Fibroblast of skin of abdomen (primary cell): ENCODE measurements at places on chromosomes 7 and 10.
A peak's percentile ranks its signal among the peaks of the same experiment; 100 is the strongest.

- no peak for DNase-seq
Observed at GRCh38 chr7:55020466-55020871, 1.7 kb downstream of the EGFR start.

GRCh38 chr7:67990003-67990402 is 993.4 kb downstream of the TYW1 start:
- DNase-seq = no peak

GRCh38 chr7:73569042-73569608 is 9.3 kb downstream of the TBL2 start:
- no peak for DNase-seq

DNA sequence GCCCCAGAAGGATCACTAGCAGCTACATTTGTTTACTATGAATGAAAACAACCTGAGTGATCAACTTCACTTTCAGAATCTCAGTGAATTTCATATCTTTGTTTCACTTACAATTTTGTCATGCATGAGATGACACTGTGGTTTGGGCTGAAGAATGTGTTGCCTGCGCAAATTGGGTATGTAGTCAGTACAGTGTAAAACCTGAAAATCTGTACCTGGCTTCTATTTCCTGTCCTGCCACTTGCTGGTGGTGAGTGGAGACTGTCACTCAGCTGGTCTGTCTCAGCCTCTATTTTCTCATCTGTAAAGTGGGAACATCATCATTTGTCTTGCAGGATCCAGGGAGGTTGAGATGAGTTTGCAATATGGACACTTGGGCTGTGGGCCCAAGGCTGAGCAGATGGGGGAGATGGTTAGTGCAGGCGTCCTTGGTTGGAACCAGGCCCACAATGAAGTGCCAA is 118.0 kb downstream of the WDFY4 start:
- DNase-seq = no peak

DNA sequence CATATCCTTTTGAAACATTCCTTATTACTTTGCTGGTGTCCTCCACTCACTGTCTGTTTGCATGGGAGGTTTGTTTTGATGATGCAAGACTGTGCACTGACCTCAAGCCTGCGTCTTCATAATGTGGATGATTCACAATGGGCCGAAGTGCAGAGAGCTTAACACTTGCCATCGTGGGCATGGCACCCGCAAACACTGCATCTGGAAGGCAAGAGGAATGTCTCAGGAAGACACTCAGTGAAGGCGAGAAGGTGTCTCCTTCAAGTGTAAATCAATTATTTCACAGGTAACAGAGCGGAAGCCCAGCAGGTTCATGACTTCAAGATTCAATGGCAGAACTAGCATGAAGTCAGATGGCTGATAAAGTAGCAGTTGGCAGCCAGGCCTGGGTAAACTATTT is 98.1 kb downstream of the DPY19L1 start:
- peak; percentile 48 for DNase-seq

DNA sequence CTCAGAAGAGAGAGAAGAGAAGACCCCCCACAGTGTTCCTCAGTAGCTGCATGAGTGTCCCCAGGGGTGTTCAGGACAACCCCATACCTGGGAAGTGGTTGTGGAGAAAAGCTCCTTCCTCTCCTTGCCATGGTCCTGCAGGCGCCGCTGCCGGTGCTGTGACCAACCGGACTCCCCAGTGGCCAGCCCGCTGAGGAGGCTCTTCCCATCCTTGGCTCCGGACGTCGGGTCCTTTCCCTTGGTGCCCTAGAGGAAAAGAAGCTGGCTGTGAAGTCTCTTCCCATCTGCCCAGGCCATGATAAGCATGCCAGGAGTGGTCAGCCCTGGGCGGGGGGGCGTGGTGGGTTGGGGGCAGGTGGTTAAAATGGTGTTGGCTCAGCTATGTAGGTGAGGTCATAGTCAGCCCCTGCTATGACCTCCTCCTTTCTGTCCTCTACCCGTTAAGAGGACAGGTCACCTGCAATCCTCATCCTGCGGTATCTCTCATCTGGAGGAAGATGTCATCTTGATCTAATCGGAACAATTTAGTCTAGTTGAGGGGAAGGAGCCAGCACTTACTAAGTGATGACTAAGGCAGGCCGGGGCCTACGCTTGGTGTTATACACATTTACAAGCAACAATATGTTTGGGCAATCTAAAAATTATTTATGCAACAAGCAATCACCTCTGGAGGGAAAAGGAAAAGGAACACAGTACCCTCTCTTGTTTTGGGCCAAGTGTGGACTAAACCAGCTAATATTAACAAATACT is 13.2 kb downstream of the WDR91 start:
- DNase-seq = no peak

DNA sequence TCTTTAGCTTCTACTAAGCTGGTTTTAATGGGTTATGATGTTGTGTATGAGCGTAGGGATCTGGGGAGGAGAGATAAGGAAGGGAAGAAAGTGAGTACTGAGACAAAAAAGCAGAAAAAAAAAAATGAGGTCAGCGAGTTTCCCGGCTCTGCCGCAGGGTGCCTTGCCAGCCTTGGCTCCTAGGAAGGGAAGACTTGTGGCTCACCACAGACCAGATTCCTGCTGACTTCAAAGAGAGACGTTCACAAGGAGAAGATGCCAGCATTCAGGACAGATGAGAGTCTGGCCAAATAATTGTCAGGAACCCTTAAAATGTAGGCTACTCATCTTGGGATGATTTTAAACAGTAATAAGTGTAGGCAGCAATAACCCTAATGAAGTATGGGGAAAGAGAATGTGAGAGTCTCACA is 11.4 kb upstream of the FAS start:
- DNase-seq = peak; percentile 91

- DNase-seq = no peak
Observed at GRCh38 chr7:26976840-26977239, 112.5 kb upstream of the SKAP2 start.

DNA sequence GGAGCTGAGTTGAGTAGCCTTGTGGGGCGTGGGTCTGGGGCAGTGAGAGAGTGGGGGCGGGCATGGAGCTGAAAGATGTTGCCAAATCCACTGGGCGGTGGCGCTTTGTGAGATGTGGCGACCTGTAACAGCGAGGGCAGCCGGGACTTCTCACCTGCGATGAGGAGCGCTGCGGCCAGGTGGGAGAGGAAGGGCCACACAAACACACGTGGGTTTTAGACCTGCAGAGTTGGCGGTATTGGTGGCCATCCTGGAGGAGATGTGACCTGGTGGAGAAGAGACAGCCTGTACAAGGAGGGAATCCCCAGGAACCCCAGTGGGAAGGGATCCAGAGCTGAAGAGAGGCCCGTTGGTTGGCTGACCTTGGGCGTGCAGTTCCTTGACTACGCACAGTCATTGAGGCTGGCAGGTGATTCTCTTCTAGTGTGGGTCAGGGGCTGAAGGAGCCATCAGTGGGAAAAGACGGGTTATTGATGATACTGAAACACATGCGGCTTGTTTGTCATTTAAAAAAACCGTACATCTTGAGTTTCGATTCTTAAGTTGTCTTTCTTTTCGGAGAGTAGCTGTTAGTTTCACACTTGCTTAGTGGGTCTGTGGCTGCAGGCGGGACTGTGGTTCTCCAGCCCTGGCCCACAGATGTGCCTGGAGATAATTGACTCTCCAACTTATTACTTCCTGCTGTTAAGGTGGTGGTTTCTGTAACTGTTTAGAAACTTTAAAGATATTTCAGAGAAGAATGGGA is 2.4 kb downstream of the CHST12 start:
- DNase-seq = no peak

DNA sequence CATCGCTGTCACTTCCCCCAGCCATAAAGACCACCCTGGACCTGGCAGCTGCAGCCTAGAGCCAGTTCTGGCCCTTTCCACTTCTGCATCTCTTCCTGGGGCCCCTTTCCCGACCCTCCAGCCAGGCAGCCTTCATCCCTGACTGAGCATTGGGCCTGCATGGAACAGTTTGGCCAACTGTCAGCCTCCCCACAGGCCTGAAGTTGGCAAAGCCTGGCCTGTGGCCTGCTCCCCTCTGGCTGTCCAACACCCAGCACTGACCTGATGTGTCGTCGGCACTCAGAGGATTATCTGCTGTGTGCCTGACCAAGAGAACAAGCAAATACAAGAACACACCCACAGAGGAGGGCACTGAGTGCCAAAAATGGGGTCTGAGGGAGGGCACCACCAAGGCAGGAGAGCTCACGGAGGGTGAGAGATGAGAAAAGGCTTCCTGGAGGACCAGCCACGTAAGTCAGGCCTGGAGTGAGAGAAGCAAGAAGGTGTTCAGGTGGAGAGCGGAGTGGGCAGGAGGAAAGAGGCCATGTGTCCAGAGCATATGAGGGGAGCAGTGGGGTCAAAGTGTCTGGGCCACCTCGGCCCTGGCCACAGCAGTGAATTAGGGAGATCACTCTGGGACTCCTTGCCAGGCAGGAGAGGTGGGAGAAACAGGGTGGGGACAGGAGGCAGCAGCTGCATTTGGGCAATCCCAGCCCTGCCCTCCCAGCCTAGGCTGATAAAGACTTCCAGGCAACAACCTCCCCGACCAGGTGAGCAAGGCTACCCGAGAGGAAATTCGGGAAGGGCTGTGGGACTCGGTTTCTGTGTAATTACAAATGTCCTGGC is 4.5 kb downstream of the GPRIN2 start:
- DNase-seq = no peak

DNA sequence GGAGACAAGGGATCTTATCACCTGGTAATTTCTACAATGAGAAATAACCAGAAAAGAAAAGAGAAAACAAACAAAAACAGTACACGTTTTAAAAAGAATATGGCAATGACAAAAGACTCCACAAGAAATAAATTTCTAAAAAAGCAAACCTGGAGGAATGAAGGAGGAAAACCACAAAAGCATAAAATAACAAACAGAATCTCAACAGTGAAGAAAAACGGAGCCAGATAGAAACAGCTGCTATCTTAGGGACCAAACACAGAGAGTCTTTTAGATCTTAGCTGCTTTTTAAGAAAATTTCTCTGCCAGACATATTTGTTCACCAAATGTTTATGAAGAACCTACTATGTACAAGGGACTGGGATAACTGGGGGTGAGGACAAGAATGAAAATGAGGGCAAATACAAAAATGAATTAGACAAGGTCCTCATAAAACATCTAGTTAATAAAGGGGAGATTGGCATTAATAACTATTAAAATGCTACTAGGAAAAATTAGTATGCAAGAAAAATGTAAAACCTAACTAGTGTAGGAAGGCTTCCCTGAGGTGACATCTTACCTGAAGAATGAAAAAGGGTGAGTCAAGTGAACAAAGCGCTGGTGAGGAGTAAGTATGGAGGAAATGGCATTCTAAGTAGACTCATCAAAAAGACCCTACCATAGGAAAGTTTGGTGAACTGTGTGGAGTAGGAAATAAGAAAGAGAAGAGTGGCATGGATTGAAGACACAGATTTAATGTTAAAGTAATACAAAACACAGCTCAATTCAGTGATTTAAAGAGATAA is 34.3 kb downstream of the WASL start:
- DNase-seq = no peak

- peak; percentile 35 for DNase-seq
Observed at GRCh38 chr10:14084875-14085274, 245.8 kb downstream of the FRMD4A start.

DNA sequence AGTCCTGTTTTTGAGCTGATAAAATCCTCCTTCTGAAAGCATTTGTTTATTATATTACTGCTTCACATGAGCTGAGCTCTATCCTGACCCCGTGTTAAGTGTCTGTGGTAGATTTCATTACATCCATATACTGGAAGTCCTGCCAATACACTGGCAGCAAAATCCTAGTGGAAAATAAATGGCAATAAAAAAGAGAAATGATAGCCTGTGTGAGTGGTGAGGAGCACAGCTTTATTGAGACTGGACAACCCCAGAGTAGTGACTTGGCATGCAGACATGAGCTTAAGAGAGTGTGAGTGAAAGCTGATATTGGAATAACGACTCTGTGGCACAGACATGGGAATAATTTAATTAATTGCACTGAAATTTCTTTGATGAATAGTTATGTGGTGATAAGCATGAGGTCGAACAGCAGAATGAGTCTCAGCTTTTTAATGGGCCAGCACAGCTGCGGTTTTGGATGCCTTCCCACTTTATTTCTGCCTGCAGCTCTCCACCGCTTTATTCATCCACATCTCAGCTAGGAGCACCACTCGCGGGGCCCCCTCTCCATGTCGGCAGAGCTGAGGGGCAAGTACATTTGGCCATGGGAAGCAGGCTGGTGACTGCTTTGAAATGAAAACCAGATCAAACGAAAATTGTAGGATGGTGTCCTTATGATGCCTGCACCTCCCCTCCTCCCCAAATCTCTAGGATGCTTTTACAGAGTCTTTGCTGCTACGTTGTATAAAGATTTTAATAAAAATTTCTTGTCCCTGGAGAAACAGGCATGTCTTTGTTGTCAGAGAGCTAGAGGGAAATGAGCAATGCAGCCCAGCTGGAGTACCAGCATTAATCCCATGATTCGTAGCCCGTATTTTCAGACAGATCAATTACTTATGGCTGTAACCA is 494.3 kb downstream of the AUTS2 start:
- DNase-seq = peak; percentile 95

GRCh38 chr7:135801045-135801693 is 52.6 kb upstream of the FAM180A start:
- DNase-seq = peak; percentile 66

GRCh38 chr7:80145780-80146422 is 11.3 kb downstream of the GNAI1 start:
- peak; percentile 87 for DNase-seq

GRCh38 chr7:106074257-106074656 is 37.9 kb downstream of the SYPL1 start:
- DNase-seq = no peak

DNA sequence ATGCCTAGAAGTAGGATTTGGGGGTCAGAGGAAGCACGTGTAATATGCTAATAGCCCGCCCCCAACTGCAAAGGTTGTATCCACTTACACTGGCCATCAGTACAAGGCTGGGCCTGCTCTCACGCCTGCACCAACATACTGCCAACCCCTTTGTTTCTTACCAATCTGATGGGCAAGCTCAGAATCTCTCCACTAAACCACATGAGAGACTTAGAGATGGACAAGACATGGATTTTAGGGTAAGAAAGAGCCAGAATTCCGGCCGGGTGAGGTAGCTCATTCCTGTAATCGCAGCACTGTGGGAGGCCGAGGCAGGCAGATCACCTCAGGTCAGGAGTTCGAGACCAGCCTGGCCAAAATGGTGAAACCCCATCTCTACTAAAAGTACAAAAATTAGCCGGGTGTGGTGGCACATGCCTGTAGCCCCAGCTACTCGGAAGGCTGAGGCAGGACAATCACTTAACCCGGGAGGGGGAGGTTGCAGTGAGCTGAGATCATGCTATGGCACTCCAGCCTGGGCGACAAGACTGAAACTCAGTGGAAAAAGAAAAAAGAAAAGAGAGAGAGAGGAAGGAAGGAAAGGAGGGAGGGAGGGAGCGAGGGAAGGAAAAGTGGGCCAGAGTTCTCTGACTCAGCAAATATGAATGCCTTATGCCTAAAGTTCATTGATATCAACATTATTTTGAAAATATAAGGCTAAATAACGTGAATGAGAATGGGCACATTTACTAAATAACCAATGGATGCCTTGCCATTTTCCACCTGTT is 162.2 kb downstream of the SLIT1 start:
- peak; percentile 16 for DNase-seq
